ENCODE measurements at places on chromosomes 13 and 19. TPM values are rescaled to one million over a fixed set of nuclear protein-coding genes. Genes with fewer than 3 reads are reported as not detected.

- no peak for DNase-seq
Measured at GRCh38 chr13:33744589-33745369, 73.2 kb upstream of the RFC3 start.

- no peak for DNase-seq
Measured at GRCh38 chr13:21550918-21551317, 53.1 kb downstream of the MICU2 start.

Gene SIGLEC9
- 3.8 TPM for total RNA-seq

Gene OR7D2
- not detected for total RNA-seq

DNA sequence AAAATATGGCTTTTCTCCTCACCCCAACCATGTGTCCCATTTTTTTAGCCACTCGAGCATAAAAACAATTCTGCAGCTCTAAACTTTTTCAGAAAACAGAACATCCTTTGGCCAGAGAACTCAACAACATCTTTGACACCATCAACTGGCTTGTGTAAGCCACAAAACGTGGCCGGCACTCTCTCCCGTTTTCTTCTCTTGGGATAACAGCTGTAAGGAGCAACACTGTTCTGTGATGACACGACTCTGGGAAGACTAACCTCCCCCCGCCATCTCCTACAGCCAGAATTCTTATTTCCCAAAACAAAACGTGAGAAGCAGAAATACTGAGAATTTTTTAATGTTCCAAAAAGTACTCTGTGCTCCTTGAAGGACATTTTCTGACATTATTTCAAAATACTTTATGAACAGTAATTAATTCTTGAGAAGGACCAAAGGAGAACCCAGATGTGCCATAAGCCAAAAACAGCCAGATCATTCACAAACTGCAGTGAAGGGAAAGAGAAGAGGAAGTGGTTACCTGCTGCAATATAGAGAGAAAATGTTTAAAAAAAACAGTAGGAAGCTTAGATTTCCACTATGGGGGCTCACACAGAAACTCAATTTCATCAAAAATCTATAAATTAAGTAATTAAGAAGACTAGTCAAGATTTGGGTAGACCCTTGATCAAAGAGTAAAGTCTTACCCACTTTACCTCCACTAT lies 25.8 kb downstream of the COL4A1 start:
- DNase-seq, result no peak

DNA sequence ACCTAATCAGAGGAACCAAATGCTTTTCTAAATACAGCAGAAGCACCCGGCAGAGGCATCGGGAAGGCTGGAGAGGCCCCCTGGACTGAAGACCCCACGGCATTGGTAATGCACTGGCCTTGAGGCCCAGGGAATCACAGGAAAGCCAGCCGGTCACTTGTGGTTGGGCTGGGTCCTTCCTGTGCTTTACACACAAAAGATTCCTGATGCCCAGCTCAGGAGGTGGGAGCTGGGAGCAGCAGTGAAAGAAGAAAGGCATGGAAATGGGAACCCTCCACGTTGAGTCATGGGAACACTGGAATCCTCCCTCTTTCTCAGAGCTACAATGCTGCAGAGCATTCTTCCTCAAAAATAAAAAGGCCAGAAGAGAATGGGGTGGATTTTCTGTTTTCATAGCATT lies 126.4 kb downstream of the TNFRSF19 start:
- DNase-seq, result no peak

DNA sequence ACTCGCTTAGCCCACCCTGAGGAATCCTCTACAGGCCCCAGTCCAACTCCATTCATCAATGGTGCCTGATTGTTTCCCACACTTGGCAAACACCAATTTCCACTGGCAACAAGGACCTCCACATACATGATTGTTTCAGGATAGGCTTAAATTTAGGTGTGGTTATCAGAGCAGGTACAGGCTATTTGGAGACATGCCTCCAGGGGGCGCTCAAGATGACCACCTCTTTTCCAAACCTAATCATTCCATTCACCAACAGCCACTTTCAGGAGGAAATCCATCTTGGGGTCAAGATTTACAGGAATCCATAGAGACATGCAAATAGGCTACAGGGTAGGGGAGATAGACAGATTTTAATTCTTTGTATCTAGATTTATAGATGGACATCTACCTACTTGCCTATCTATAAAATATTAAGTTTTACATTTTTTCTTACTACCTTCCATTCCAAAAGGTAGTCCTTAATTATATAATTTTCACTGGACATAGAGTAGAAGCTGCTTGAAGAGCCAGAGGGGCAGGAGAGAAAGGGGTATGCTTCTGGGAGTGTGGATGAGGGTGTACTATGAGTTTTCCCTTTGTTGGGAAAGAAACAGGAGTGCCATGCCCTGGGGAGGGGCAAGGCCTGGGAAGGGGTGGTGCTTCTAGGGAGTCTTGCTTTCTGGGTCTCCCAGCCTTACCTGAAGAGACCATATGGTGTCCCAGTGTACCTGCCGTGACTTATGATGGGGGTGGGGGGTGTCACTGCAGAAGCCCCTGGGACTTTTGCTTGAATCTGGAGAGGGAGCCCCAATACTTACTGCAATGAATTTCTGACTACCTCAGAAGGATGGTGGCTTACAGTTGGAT lies 14.1 kb upstream of the PCDH8 start:
- DNase-seq, result no peak

DNA sequence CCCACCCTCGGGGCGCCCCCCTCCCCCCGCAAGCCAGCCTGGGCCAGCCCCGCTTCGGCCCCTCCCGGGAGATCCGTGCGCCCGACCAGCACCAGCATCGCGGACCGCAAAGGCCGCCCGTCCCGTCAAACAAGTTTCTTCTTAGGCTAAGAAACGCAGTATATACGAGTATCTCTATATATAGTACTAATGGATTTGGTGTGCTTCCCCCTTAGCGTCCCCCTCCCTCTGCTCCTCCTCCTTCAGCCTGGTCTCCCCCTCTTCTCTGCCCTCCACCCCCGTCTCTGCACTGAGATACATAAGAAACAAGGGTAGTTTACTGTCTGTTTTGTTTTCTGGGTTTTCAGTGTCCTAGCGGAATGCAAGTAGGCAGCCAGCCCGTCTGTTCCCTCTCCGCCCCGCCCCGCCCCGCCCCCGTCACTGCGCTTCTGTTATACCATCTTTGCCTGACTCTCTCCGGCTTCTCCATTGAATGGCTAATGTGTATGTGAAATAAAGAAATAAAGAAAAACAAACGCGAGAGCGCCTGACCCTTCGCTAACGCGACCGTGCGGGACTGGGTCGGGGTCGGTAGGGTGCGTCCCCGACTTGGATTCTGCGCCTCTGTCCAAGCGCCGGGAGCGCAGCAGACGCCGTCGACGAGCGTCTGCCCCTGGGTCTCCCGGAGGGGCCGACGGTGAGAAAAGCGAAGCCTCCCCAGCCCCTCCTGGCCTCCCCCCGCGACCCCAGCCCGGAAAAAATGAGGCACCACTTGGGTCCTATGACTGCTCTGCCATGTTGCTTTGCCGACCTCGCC lies 4.2 kb downstream of the LYL1 start:
- no peak for DNase-seq

- DNase-seq, result peak; percentile 93
Measured at GRCh38 chr13:42048684-42049453, 421 bp downstream of the DGKH start.

Gene MTUS2
- total RNA-seq, result 1.4 TPM

- DNase-seq, result no peak
Measured at GRCh38 chr13:29830000-29830399, 20.4 kb downstream of the UBL3 start.

Measured in right lobe of liver (tissue), 6 donors.